ENCODE measurements at places on chromosomes 3 and 15. TPM values are rescaled to one million over a fixed set of nuclear protein-coding genes. Genes with fewer than 3 reads are reported as not detected.

- no peaks in the 10 kb centered on the region for H3K27me3 ChIP-seq
- H3K36me3 ChIP-seq = peaks cover 11% of the 10 kb centered on the region
- DNase-seq = no peak
- peaks cover 80% of the 10 kb centered on the region for H3K4me1 ChIP-seq
These were observed 24.0 kb downstream of the TGFBR2 start for GRCh38 chr3:30630238-30631030.

- peaks cover 32% of the 10 kb centered on the region for H3K4me1 ChIP-seq
- no peak for DNase-seq
- H3K27me3 ChIP-seq = peaks cover 10% of the 10 kb centered on the region
These were observed 2.2 kb downstream of the EFHB start for GRCh38 chr3:19931767-19932188.

DNA sequence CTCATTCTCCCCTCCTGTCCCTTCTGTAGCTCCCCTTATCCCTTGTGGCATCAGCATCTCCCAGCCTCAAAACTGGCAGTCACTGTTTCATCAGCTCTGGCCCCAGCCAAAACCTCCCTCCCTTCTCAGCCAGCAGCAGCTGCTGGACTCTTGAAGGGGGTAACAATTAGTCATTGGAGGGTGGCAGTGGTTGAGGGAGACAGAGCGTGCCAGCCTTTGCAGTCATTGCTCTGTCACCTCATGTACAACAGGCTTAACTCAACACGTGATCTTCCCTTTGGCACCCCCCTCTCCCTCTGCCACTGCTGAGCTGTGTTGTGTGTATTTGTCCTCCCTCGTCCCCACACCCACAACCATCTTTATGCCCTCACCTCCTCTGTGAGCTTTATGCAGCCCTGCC, 28.2 kb downstream of the RBP2 start:
- no peaks in the 10 kb centered on the region for H3K36me3 ChIP-seq
- no peak overlapping the region for H3K4me3 ChIP-seq
- peaks cover 5% of the 10 kb centered on the region for H3K27me3 ChIP-seq
- DNase-seq = no peak
- no peak overlapping the region for H3K27ac ChIP-seq
- no peaks in the 10 kb centered on the region for H3K4me1 ChIP-seq

- peaks cover 10% of the 10 kb centered on the region for H3K36me3 ChIP-seq
- H3K27ac ChIP-seq = peak overlapping the region; percentile 96
- H3K27me3 ChIP-seq = no peaks in the 10 kb centered on the region
- H3K4me3 ChIP-seq = peak overlapping the region; percentile 89
- H3K4me1 ChIP-seq = peaks cover 57% of the 10 kb centered on the region
These were observed 66.1 kb downstream of the SLC30A4 start for GRCh38 chr15:45456212-45457106.

DNA sequence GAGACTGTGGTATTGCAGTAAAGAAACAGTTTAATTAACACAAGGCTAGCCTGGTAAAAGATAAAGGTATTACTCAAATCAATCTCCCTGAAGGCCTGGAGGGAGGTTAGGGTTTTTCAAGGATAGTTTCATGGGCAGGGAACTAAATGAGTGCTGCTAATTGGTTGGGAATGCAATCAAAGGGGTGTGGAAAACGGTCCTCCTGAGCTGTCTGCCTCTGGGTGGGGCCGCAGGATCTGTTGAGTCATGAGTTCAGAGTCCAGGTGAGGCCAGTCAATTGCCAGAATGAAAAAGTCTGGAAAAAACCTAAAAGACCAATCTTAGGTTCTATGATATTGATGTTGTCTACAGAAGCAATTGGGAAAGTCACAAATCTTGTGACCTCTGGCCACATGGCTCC, 293.2 kb downstream of the MCTP2 start:
- no peaks in the 10 kb centered on the region for H3K36me3 ChIP-seq
- no peak for DNase-seq
- H3K27ac ChIP-seq = no peak overlapping the region
- H3K4me1 ChIP-seq = no peaks in the 10 kb centered on the region

- H3K36me3 ChIP-seq = no peaks in the 10 kb centered on the region
- no peaks in the 10 kb centered on the region for H3K27me3 ChIP-seq
- no peak overlapping the region for H3K27ac ChIP-seq
- no peak for DNase-seq
- H3K4me3 ChIP-seq = no peak overlapping the region
These were observed 435.4 kb upstream of the GOLIM4 start for GRCh38 chr3:168531116-168531515.

GRCh38 chr3:88618021-88618645, 468.4 kb downstream of the C3orf38 start:
- H3K4me1 ChIP-seq = no peaks in the 10 kb centered on the region
- peaks cover 4% of the 10 kb centered on the region for H3K36me3 ChIP-seq
- no peak for DNase-seq
- H3K27ac ChIP-seq = no peak overlapping the region
- H3K4me3 ChIP-seq = no peak overlapping the region

GRCh38 chr15:60494108-60494507, 15.2 kb upstream of the ICE2 start:
- peak overlapping the region; percentile 62 for H3K27ac ChIP-seq
- H3K27me3 ChIP-seq = no peaks in the 10 kb centered on the region
- no peak for DNase-seq
- H3K4me3 ChIP-seq = no peak overlapping the region
- H3K36me3 ChIP-seq = peaks cover 23% of the 10 kb centered on the region
- H3K4me1 ChIP-seq = peaks cover 9% of the 10 kb centered on the region

DNA sequence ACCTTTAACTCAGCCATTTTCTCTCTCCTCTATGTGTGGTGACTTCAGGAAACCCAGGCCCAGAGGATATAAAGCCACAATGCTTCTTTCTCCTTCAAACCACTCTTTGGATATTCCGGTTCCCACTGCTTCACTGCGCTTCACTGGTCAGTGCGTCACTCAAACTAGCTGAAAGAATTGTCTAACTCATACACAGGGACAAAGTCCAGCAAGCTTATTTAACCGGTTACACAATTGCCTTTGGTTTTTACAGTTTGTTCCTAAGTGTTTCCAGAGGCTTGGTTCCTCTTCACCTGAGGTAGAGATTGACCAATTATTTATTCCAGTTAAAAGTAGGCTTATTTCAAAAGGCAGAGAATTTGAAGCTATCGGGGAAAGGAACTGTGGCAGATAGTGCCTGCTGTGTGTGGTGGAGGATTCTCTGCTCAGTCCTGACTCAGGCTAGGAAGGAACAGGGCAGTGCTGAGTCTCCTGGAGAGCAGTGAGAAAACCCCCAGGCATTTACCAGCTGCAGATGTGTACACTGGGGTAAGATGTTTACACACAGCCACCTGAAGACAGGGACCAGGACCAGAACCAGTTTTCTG, at the start of gene HGD:
Gene HGD, minus strand, starts transcription at position 145 of the 587 bp plus-strand sequence. Its CDS starts 128 bp downstream, at position 17.
- H3K27me3 ChIP-seq = peaks cover 11% of the 10 kb centered on the region
- no peak within 1 kb of the TSS for H3K27ac ChIP-seq
- H3K36me3 ChIP-seq = no peaks in the 10 kb centered on the region
- DNase-seq = no peak

GRCh38 chr3:64454179-64454578, 228.9 kb upstream of the PRICKLE2 start:
- no peaks in the 10 kb centered on the region for H3K36me3 ChIP-seq
- no peaks in the 10 kb centered on the region for H3K4me1 ChIP-seq
- H3K27ac ChIP-seq = no peak overlapping the region
- H3K27me3 ChIP-seq = peaks cover 5% of the 10 kb centered on the region

DNA sequence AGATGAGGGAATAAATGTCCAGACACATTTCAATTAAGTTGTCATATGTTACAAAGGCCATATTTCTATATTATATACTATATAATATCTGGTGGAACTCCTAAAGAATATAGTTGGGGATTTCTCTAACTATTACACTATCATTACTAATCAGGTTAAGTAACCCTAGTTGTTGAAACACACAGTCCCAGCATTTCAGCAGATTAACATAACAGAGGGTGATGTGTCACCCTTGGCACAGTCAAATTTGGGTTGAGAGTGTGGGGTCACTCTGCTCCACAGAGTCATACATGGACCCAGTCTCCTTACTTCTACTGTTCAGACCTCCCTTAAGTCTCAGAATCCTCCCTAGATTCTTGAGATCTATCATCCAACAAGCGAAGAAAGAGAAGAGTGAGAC, 496.4 kb upstream of the MDFIC2 start:
- no peak for DNase-seq
- no peaks in the 10 kb centered on the region for H3K4me1 ChIP-seq
- H3K27ac ChIP-seq = no peak overlapping the region
- no peaks in the 10 kb centered on the region for H3K36me3 ChIP-seq

- no peak for DNase-seq
- peaks cover 45% of the 10 kb centered on the region for H3K36me3 ChIP-seq
- no peak overlapping the region for H3K27ac ChIP-seq
- peaks cover 36% of the 10 kb centered on the region for H3K4me1 ChIP-seq
- H3K4me3 ChIP-seq = no peak overlapping the region
- H3K27me3 ChIP-seq = no peaks in the 10 kb centered on the region
These were observed 59.3 kb upstream of the LMOD3 start for GRCh38 chr3:69181592-69182211.

- H3K27ac ChIP-seq = no peak overlapping the region
- H3K36me3 ChIP-seq = no peaks in the 10 kb centered on the region
- H3K27me3 ChIP-seq = peaks cover 22% of the 10 kb centered on the region
- H3K4me1 ChIP-seq = peaks cover 20% of the 10 kb centered on the region
These were observed 3.7 kb upstream of the B3GALNT1 start for GRCh38 chr3:161108840-161109239.

DNA sequence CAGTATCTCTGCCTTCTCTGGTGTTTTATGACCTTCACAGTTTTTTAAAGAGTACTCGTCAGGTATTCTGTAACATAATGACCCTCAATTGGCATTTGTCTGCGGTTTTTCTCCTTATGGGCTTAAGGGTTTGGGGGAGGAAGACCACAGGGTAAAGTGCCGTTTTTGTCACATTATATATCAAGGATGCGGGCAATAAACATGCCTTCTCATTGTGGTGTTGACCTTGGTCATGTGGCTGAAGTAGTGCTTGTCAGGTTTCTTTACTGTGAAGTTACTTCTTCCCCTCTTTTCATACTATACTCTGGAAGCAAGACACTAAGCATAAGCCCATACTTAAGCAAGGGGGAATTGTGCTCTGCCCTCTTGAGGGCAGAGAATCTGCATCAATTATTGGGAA, 16.6 kb downstream of the CAPN3 start:
- no peaks in the 10 kb centered on the region for H3K27me3 ChIP-seq
- peaks cover 6% of the 10 kb centered on the region for H3K4me1 ChIP-seq
- H3K27ac ChIP-seq = no peak overlapping the region
- H3K4me3 ChIP-seq = no peak overlapping the region

DNA sequence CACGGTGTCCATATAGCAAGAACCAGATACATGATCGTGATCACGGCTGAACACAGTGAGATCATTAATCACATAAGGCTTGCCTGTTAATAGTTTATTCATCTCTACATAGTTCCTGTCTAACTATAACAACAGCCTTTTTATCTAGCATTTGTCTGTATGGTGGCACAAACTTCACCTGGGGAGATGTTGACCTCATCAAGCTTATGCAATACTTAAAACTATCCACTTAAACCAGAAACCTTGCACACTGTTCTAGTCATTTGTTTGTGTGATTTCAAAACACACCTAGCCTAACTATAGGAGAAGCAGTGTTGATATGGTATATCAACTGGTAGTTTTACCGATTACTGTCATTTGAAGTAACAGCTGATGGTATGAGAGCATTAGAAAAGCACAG, 124.8 kb downstream of the VPS13C start:
- H3K36me3 ChIP-seq = peaks cover 12% of the 10 kb centered on the region
- H3K4me1 ChIP-seq = peaks cover 6% of the 10 kb centered on the region
- H3K27me3 ChIP-seq = no peaks in the 10 kb centered on the region
- H3K4me3 ChIP-seq = no peak overlapping the region
- no peak overlapping the region for H3K27ac ChIP-seq

GRCh38 chr15:92907896-92908712, 8.0 kb downstream of the CHD2 start:
- H3K27me3 ChIP-seq = no peaks in the 10 kb centered on the region
- H3K36me3 ChIP-seq = peaks cover 23% of the 10 kb centered on the region
- peak overlapping the region; percentile 100 for H3K27ac ChIP-seq
- peak overlapping the region; percentile 95 for H3K4me3 ChIP-seq

- H3K27me3 ChIP-seq = no peaks in the 10 kb centered on the region
- H3K4me1 ChIP-seq = peaks cover 47% of the 10 kb centered on the region
- H3K36me3 ChIP-seq = peaks cover 7% of the 10 kb centered on the region
- DNase-seq = no peak
- peak overlapping the region; percentile 90 for H3K27ac ChIP-seq
- peak overlapping the region; percentile 40 for H3K4me3 ChIP-seq
These were observed 2.1 kb upstream of the PARP14 start for GRCh38 chr3:122678506-122678905.

DNA sequence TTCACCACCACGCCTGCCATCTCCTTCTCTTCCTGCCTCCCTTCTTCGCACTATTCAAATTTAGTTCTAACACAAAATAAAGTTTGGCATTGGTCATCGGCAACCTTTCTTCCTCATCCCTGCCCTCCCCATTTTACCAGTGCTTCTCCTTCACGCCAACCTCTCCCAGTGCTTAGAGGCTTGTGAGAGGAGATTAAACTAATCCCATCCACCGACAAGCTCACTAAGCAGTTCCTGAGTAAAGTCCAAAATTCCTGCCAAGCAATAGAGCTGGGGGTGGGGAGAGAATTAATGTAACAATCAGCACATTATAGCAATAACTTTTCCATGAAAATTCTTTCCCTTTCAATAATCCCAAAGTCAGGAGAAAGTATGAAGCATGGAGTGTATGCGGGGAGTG, 157.4 kb upstream of the GMNC start:
- no peak overlapping the region for H3K27ac ChIP-seq
- no peaks in the 10 kb centered on the region for H3K36me3 ChIP-seq
- H3K27me3 ChIP-seq = no peaks in the 10 kb centered on the region
- no peak overlapping the region for H3K4me3 ChIP-seq
- DNase-seq = no peak
- no peaks in the 10 kb centered on the region for H3K4me1 ChIP-seq

DNA sequence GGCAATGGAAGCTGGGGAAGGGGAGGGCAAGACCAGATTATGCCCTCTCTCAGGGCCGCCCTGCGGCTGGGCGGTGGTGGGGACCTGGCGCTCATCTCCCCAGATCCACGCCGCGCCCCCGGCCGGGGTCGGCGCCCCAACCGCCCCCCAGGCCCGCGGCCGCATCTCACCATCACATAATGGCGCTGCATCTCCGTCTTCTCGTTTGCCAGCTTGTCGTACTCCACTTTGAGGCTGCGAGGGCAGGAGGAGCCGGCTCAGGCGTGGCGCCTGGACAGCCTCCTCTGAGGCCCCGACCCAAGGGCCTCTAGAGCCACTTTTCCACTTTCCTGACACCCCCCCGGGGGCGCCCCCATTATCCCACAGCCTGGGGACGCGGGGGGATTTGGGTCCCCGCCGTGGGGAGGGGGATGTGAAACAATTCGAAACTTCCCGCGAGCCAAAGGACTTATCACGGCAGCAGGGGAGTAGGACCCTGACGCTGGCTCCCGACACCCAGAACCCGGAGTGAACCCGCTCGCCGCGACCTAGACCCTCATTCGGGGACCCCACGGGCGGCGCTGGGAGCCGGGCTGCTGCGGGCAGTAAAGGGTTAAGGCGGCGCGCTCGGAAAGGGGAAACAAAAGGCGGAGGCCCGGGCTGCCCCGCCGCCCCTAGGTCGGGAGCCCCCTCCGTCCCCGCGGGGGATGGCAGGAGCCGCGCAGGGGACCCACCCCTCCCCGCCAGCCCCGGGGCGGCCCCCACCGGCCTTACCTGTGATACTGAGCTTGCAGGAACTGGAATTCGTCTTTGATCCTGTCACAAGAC, 2.1 kb downstream of the TLE3 start:
- H3K4me3 ChIP-seq = peak overlapping the region; percentile 99
- no peak for DNase-seq
- H3K36me3 ChIP-seq = peaks cover 22% of the 10 kb centered on the region
- H3K27ac ChIP-seq = no peak overlapping the region
- H3K4me1 ChIP-seq = peaks cover 70% of the 10 kb centered on the region
- no peaks in the 10 kb centered on the region for H3K27me3 ChIP-seq

TUSC7 gene
- not detected for total RNA-seq

C2CD4A gene
- not detected for total RNA-seq

CCDC191 gene
- total RNA-seq = 3.6 TPM

PPP1R14D gene
- not detected for total RNA-seq

FGD5 gene
- total RNA-seq = not detected

LNP1 gene
- 1.0 TPM for total RNA-seq

P2RY14 gene
- 2.0 TPM for total RNA-seq

TSEN2 gene
- total RNA-seq = 32.1 TPM
